Endothelial cell of umbilical vein (primary cell): ENCODE measurements at places on chromosomes 6 and 20. TPM values are rescaled to one million over a fixed set of nuclear protein-coding genes. Genes with fewer than 3 reads are reported as not detected.

Gene GRM1
- not detected in 2 replicates for total RNA-seq

Gene FABP7
- total RNA-seq, result not detected in 2 replicates

Gene NMBR
- total RNA-seq, result not detected in 2 replicates

Gene FUT9
- not detected in 2 replicates for total RNA-seq

Gene SRF
- 34.4 and 36.2 TPM in 2 replicates for total RNA-seq

Gene SLC26A8
- total RNA-seq, result not detected in 2 replicates

Gene CST2
- not detected in 2 replicates for total RNA-seq

Gene SLC29A1
- 202 and 219 TPM in 2 replicates for total RNA-seq

Gene COL11A2
- total RNA-seq, result 1.3 and 1.7 TPM in 2 replicates

Gene FAM209A
- 0.49 TPM in 1 of 2 replicates, not detected in the other for total RNA-seq

Gene AKIRIN2
- total RNA-seq, result 46.1 and 46.4 TPM in 2 replicates

Gene E2F1
- total RNA-seq, result 27.0 and 29.6 TPM in 2 replicates

Gene PCK1
- not detected in 2 replicates for total RNA-seq

Gene GUCA1A
- total RNA-seq, result 0.22 TPM in 1 of 2 replicates, not detected in the other

Gene ZNF334
- 0.30 and 1.6 TPM in 2 replicates for total RNA-seq

Gene CTAGE9
- not detected in 2 replicates for total RNA-seq

Gene SPATS1
- not detected in 2 replicates for total RNA-seq

Gene TREM2
- not detected in 2 replicates for total RNA-seq

Gene KHDC3L
- total RNA-seq, result not detected in 2 replicates

Gene ADGRF5
- 37.9 and 50.0 TPM in 2 replicates for total RNA-seq
